ENCODE measurements at places on chromosomes 13 and 19. TPM values are rescaled to one million over a fixed set of nuclear protein-coding genes. Genes with fewer than 3 reads are reported as not detected.

GRCh38 chr13:109567315-109567714, 219.1 kb downstream of the IRS2 start:
- DNase-seq, result no peak

GRCh38 chr19:28427376-28428083, 785.4 kb downstream of the UQCRFS1 start:
- no peak for DNase-seq

DNA sequence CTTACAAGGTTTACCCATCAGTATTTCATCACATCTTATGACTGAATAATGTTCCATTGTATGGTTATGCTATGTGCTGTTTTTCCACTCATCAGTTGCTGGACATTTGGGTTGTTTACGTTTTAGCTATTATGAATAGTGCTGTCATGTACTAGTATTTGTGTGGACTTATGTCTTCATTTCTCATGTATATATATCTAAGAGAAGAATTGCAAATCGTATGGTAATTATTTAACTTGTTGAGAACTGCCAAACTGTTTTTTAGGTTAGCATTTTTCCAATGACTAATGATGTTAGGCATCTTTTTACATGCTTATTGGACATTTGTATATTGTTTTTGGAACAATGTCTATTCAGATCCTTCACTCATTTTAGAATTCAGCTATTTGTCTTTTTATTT, 368.3 kb downstream of the LMO7 start:
- peak; percentile 36 for DNase-seq

The PEAK3 gene
- total RNA-seq, result 0.19 TPM

DNA sequence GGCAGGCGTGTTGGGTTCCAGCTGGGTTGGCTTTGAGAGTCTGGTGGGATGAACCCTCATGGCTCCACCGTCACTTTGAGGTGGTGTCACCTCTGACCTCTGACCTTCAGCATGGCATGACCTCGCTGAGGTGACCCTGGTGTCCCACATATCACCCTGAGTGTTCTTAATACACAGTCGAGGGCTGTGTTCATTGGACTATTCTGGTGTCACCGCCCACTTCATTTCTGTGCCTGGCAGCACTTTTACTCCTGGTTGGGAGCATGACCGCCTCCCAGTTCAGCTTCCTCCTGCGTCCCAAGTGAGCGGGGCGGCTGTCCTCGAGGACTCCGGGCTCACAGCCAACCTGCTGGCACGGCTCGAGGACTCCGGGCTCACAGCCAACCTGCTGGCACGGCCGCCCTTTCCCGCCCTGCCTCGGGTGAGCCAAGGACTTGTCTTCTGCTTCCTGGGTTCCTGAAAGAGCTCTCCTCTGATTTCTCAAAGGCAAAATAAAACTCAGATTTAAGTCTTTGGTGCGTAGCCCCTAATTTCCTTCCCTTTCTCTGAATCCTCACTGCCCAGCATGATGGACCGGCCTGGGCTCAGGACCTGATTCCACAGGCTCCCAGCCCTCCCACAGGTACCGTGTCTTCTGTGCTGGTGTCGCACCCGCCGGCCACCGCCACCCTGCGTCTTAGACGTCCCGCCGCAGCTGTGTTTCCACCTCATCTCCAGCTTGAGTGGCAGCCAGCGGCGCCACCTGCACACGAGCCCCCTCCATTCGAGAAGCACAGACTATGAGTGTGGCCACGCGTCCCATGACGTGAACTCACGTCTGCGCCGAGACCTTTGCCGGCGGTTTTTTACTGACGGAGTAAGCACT, 10.4 kb downstream of the ATP4B start:
- DNase-seq, result peak; percentile 81

The BST2 gene
- total RNA-seq, result not detected
